ENCODE measurements at places on chromosomes 7 and 10. TPM values are rescaled to one million over a fixed set of nuclear protein-coding genes. Genes with fewer than 3 reads are reported as not detected.

The TMEM130 gene
- total RNA-seq: 3.9 TPM

The NOLC1 gene
- total RNA-seq: 202 TPM

The UPK3B gene
- total RNA-seq: 24.1 TPM

The SPAM1 gene
- total RNA-seq: not detected

The MYH16 gene
- not detected for total RNA-seq

The KCND2 gene
- not detected for total RNA-seq

The XRCC2 gene
- total RNA-seq: 6.9 TPM

The HECW1 gene
- not detected for total RNA-seq

The CALHM1 gene
- total RNA-seq: not detected

The CALN1 gene
- total RNA-seq: not detected

The STMP1 gene
- 34.1 TPM for total RNA-seq

The TMEM26 gene
- total RNA-seq: 9.2 TPM

The C10orf143 gene
- not detected for total RNA-seq

The INPP5F gene
- total RNA-seq: 7.9 TPM

The IFIT3 gene
- total RNA-seq: 2.4 TPM

The DENND2A gene
- 13.4 TPM for total RNA-seq

The TLX1 gene
- total RNA-seq: 0.14 TPM

The SMURF1 gene
- total RNA-seq: 23.0 TPM

The NKX2-3 gene
- not detected for total RNA-seq

The INMT gene
- total RNA-seq: not detected

The GRID1 gene
- total RNA-seq: not detected

The CFAP46 gene
- total RNA-seq: 11.3 TPM

The HOXA10 gene
- 23.0 TPM for total RNA-seq

The SAMD9 gene
- not detected for total RNA-seq

The CALCR gene
- not detected for total RNA-seq

The IGFBP3 gene
- 21.6 TPM for total RNA-seq

The DNAJC9 gene
- total RNA-seq: 43.4 TPM

The ZNF365 gene
- not detected for total RNA-seq

The TMEM176A gene
- not detected for total RNA-seq

The KIAA1549 gene
- 1.3 TPM for total RNA-seq

The VWDE gene
- total RNA-seq: 0.37 TPM

The CABCOCO1 gene
- 0.58 TPM for total RNA-seq

The POLR2J2 gene
- 0.37 TPM for total RNA-seq

The NUTM2E gene
- not detected for total RNA-seq

The GPER1 gene
- total RNA-seq: 1.4 TPM

The SPDYE11 gene
- total RNA-seq: not detected

The HOXA2 gene
- total RNA-seq: not detected

The GIMAP8 gene
- not detected for total RNA-seq

The FANK1 gene
- total RNA-seq: 4.8 TPM
